ENCODE measurements at places on chromosomes 3 and 15. TPM values are rescaled to one million over a fixed set of nuclear protein-coding genes. Genes with fewer than 3 reads are reported as not detected.

GRCh38 chr15:90160781-90161727 is 40.1 kb upstream of the SEMA4B start:
- no peak overlapping the region for H3K27ac ChIP-seq
- no peaks in the 10 kb centered on the region for H3K27me3 ChIP-seq
- peaks cover 8% of the 10 kb centered on the region for H3K4me1 ChIP-seq
- H3K36me3 ChIP-seq = no peaks in the 10 kb centered on the region
- no peak for DNase-seq

GRCh38 chr15:69388260-69388705 is 25.9 kb upstream of the KIF23 start:
- H3K27me3 ChIP-seq = no peaks in the 10 kb centered on the region
- no peaks in the 10 kb centered on the region for H3K4me1 ChIP-seq
- no peak overlapping the region for H3K4me3 ChIP-seq
- no peak for DNase-seq
- H3K27ac ChIP-seq = no peak overlapping the region

GRCh38 chr3:126261037-126261436 is 80.7 kb upstream of the ALDH1L1 start:
- H3K4me1 ChIP-seq = peaks cover 2% of the 10 kb centered on the region
- no peaks in the 10 kb centered on the region for H3K36me3 ChIP-seq
- H3K27ac ChIP-seq = peak overlapping the region; percentile 79
- H3K4me3 ChIP-seq = no peak overlapping the region

DNA sequence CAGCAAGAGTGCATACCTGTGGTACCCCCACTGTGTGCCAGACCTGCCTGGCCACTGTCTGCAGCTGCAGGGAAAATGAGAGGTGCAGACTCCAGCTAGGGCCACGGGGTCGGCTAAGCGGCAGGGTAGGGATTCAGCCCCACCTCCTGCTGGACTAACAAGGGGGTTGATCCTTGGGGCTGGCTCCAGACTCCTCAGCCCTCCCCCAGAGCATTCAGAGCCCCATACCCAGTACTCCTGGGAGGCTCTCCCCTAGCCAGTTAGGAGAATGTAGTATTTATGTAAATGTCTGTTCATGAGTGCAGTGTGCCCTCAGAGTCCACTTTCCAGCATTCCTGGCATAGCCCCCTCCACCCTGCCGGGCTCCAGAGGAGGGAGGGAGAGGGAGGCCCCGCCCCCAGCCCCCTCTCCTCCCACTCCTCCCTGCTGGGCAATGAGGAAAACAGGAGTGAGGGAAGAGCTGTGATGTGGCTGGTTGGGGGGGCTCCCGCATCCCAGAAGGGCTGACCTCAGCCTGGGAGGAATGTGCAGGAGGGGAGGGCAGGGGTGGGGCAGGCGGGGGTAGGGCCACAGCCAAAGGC is 4.5 kb upstream of the SEMA3B start:
- peaks cover 3% of the 10 kb centered on the region for H3K4me1 ChIP-seq
- no peak for DNase-seq
- H3K27ac ChIP-seq = no peak overlapping the region
- peaks cover 20% of the 10 kb centered on the region for H3K27me3 ChIP-seq
- no peaks in the 10 kb centered on the region for H3K36me3 ChIP-seq

GRCh38 chr3:140712301-140712700 is 34.4 kb downstream of the TRIM42 start:
- H3K4me3 ChIP-seq = no peak overlapping the region
- no peaks in the 10 kb centered on the region for H3K4me1 ChIP-seq
- H3K27me3 ChIP-seq = peaks cover 2% of the 10 kb centered on the region
- no peak overlapping the region for H3K27ac ChIP-seq
- DNase-seq = no peak

GRCh38 chr3:38657369-38657768 is 7.9 kb upstream of the SCN5A start:
- H3K36me3 ChIP-seq = no peaks in the 10 kb centered on the region
- no peak for DNase-seq
- peaks cover 4% of the 10 kb centered on the region for H3K4me1 ChIP-seq

DNA sequence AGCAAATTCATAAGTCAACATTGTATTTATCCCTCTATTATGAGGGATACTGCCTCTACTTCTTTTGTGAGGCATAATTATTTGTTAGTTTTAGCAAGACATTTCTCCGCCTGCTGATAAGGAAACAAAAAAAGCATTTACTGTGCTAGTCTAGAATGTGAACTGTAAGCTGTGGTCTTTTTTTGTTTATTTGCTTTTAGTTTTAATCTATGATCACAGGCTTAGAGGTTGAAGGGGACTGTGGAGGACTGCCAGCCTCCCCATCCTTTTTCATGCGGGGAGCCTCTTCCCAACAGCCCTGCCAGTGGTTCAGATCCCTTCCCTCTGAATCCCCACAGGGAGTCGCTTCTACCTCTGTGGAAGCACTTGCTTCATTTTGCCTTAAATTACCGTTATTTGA is 331.0 kb upstream of the ROPN1 start:
- H3K4me3 ChIP-seq = no peak overlapping the region
- no peaks in the 10 kb centered on the region for H3K36me3 ChIP-seq
- H3K27ac ChIP-seq = no peak overlapping the region
- DNase-seq = no peak

The TRA2B gene
- 289 TPM for total RNA-seq

The CDV3 gene
- 269 TPM for total RNA-seq

Measured in activated naive CD8-positive, alpha-beta T cell treated with anti-CD3 and anti-CD28 coated beads for 36 hours (primary cell).